ENCODE measurements at places on chromosomes 5 and 9.

GRCh38 chr5:162699361-162699760 is 631.8 kb downstream of the GABRG2 start:
- no peak for DNase-seq

DNA sequence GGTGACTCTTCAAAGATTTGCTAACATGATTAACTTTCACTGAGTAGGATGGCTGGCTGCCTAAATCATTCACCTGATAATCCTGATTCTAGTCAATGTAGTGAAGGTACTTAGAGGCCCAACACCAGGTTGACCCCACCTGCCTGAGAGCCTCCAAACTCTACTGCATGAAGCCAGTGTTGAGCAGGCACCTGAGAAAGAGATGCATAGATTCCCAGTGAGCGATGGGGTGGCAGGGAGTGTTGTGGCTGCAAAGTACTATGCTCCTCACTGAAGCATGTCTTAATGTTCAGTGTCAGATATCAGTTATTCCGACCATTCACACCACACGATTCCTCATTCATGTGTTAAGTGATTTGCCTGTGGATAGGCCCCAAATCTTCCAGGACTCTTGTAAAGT is 804.4 kb downstream of the TLE4 start:
- no peak for DNase-seq

DNA sequence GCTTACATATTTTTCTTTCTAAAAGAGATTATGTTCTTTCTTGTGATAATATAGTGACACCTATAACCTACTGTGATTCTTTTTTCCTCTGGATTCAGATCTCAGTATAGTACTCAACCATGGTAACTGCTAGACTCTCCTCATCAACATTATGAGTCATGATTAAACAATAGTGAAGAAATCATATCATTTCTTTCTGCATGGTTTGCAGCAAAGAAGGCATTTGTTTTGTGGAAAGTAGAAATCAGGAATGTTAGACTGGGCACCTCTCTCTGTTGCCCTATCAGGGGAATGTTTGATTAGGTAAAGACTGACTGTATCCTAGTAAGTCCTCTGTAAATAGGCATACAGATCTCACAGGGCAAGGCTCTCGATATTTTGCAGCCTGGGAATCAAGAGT is 25.6 kb upstream of the SMC2 start:
- DNase-seq, result no peak

GRCh38 chr9:20092561-20092960 is 303.7 kb upstream of the SLC24A2 start:
- no peak for DNase-seq

- no peak for DNase-seq
Measured at GRCh38 chr9:2134391-2134790, 119.2 kb downstream of the SMARCA2 start.

Measured in stimulated activated CD4-positive, alpha-beta T cell treated with anti-CD3 and anti-CD28 coated beads, Interleukin-4, amount 100 ng/mL, for 1 hour (primary cell).